PC-3 (cell line): ENCODE measurements at places on chromosomes 12 and 14. TPM values are rescaled to one million over a fixed set of nuclear protein-coding genes. Genes with fewer than 3 reads are reported as not detected.

DNA sequence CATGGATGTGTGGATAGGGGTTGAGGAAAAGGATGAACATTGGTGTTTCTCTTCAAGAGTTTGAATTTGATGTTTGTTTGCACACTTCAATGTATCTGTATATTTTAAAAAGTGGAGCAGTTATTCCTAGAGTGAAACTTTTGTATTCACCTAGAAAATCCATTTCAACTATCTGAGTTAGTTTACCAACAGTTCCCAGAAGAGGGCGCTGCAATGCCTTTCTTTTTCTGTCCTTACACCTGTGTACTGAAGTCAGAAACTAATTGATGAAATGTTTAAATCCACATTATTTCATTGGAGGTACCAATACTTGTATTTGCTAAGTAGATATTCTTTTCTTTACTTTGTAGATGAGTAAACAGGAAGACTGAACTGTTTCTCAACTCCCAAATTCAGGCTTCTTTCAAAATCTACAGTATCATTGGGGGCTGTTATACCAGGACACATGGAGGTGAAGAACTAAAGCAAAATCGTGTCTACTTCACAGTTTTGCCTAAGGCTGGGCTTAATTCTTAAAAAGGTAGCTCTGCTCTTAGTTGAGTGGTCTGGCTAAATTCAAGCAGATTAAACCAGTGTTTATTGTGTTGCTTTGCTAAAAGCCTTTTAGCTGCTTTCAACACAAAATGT is 26.6 kb upstream of the KLRB1 start:
- peak; percentile 77 for DNase-seq

DNA sequence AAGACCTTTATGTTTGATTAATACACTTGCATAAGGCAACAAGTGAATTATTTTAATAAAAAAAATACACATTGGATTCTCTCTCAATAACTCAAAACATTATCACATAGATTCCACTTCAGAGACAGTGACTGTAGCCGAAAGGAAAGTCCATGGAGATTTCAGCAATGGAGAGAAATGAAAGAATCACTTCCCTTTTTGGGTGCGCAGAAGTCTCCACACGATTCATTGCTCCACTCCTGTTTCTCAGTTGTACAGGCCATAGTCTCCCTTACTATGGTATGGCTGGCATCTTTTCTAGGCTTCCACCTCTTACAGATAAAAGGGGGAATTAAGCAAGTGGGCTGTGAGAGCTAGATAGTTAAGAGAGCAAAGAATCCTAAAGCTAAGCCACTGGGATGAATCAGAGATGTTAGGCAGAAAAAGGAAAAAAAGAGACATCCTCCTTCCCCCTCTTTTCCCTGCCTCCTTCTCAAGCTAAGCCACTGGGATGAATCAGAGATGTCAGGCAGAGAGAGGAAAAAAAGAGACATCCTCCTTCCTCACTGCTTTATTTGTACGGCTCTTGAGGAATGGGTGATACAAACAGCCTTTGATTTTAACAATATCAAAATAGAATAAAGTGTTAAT is 16.3 kb downstream of the ST8SIA1 start:
- peak; percentile 18 for DNase-seq

GRCh38 chr12:119071176-119071575 is 89.8 kb downstream of the SRRM4 start:
- no peak for DNase-seq

- DNase-seq: peak; percentile 93
Measured at GRCh38 chr14:35331605-35332516, 39.7 kb downstream of the PSMA6 start.

DNA sequence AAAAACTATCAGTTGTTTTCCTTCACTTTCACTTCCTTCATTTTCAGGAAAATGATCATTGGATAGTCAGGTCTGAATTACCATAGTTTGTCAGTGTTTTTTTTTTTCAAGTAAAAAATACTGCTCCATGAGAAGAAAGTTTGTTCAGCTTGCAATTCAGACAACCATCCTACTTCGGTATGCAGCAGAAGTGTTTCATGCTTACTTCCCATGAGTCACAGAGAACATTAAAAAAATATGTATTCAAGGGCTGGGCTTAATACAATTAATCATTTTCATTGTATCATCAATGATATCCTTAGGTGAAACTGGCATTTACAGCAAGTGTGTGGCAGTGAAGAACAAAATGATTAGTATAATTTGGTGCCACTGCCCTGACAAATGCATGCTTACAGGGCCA is 21.6 kb downstream of the PYM1 start:
- peak; percentile 64 for DNase-seq

DNA sequence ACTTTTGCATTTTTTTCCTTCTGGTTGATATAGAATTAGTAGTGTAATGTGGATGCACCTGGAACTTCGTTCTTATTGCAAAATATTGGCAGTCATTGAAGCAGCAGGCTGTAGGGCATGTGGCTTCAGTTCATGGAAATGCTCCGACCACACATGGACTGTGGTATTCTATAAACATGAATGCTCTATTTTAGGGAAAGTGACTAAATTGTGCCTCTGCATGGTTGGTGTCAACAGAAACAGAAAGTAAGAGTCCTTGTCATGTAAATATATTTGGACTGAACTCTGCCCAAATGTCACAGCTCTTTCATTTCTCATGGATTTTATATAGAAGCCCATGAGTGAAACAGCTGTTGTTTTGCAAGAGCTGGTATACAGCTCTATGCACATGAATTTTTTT is 917.0 kb downstream of the LRFN5 start:
- no peak for DNase-seq

DNA sequence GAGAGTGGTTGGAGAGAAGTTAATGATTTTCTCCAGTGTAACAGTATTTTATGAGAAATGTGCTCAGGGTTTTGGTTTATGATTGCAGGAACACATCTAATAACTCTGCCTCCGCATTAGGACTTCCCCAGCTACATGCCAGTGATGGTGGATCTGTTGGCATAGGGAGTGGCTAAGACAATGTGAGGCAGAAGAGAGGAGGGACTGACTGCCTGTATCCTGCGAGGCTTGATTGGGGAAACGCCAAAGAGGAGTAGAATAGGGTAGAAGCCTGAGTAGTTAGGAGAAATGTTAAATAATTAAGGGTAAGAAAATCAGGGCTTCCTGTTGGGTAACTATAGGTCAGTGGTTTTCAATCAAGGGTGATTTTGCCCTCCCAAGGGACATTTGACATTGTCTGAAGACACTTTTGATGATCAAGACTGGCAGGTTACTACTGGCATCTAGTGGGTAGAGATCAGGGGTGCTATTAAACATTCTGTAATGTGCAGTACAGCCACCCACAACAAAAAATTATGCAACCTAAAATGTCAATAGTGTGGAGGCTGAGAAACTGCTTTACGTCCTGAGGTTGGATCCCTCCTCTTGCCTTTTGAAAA is 12.8 kb downstream of the TDG start:
- DNase-seq: no peak

GRCh38 chr12:58767496-58767895 is 152.8 kb downstream of the LRIG3 start:
- no peak for DNase-seq

GRCh38 chr14:64147126-64147790 is 146.9 kb downstream of the ESR2 start:
- no peak for DNase-seq

DNA sequence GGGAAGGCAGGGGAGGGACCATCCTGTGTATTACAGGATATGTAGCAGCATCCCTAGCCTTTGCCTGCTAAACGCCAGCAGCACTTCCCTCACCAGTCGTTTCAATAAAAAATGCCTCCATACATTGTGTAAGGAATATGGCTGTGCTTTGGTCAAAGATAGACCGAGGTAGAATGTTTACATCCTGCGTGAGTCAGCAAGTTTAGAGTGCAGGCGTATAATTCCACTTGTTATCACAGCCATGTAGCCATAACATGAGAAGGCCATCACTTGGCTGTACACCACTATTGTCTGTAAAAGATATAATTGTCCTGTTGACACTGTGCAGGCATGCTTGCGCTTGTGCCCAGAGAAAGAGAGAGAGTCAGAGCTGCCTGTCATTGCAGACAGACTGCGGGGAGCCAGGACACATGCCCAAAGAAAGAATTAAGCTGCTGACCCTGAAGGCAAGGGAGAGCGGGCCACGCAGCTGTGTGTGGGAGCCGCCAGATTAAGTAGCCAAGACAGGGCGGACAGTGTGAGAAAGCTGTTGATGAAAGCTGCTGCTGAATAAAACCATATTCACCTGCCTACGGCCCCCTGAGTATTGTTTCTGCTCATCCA is 68.4 kb downstream of the CRACR2A start:
- DNase-seq: no peak

DNA sequence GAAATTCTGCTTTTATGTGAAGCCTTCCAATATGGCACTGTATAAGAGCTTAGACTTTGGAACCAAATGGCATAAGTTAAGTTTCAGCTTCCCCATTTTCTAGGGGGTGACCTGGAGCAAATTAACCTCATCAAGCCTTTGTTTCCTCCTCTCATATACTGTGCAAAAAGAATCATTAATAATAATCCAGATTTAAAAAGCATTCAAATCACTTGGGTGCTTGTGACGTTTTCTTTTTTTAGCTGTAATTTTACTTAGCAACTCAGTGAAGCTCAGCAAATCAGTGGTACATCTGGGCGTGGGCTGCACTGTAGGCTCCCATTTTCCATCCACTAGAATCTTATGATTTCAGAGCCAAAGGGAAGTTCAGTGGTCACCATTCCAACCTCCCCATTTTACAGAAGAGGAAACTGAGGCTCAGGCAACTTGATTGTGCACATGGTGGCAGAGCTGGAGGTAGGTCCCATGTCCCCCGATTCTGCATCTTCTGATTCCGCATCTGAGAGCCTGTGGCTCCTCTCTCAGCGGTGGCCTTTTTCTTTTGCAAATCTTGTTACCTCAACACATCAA is 131.2 kb downstream of the SNAPC1 start:
- no peak for DNase-seq

- DNase-seq: peak; percentile 95
Measured at GRCh38 chr12:45268672-45269411, 52.9 kb downstream of the ANO6 start.

DNA sequence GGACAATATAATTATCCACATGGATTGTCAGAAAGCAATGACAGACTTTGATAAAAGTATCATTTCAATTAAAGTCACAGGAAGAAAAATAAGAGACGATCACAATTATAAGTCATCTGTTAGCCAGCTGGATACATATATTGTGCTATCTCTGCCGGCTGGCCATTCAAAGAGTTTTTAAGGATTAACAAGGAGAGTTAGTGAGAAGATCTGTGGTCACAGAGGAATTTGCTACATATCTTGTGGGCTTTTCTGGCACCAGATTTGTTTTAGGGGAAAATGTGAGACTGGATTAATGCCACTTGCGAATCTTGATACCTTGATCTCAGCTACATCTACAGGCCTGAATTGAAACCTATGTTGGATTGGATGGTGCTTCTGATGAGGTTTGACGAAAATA is 90.9 kb upstream of the MANSC4 start:
- no peak for DNase-seq

- no peak for DNase-seq
Measured at GRCh38 chr12:124605150-124605882, 37.9 kb upstream of the NCOR2 start.

The NRXN3 gene
- total RNA-seq: 1.1 and 1.7 TPM in 2 replicates

The TSPAN9 gene
- total RNA-seq: 5.1 and 6.2 TPM in 2 replicates

The AMDHD1 gene
- total RNA-seq: 0.80 and 1.5 TPM in 2 replicates

The ARHGEF25 gene
- 10.0 and 18.1 TPM in 2 replicates for total RNA-seq

The RILPL1 gene
- total RNA-seq: 14.7 and 18.8 TPM in 2 replicates

The DHRS7 gene
- total RNA-seq: 236 and 266 TPM in 2 replicates

The PTHLH gene
- 383 and 414 TPM in 2 replicates for total RNA-seq

The LBHD2 gene
- total RNA-seq: not detected in 2 replicates

The BTBD6 gene
- total RNA-seq: 104 and 119 TPM in 2 replicates
